ENCODE measurements at places on chromosomes 5 and 9.

DNA sequence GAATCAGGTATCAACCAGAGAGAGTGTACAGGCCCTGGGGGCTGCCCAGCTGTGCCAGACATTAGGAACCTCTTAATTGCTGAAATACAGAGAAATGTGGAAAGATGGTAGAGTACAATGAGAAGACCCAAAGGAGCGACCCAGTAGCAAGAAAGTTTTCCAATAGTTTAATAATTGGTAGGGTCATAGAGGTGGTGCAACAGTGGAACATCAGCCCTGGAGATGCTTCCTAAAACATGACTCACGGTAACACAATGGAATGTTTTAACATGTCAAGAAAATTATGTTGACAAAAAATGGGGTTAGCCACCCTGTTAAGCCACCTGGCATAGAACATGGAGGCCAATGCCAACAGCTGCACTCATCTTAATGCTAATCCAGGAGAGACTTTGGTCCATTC lies 284.1 kb downstream of the ELAVL2 start:
- DNase-seq: no peak

DNA sequence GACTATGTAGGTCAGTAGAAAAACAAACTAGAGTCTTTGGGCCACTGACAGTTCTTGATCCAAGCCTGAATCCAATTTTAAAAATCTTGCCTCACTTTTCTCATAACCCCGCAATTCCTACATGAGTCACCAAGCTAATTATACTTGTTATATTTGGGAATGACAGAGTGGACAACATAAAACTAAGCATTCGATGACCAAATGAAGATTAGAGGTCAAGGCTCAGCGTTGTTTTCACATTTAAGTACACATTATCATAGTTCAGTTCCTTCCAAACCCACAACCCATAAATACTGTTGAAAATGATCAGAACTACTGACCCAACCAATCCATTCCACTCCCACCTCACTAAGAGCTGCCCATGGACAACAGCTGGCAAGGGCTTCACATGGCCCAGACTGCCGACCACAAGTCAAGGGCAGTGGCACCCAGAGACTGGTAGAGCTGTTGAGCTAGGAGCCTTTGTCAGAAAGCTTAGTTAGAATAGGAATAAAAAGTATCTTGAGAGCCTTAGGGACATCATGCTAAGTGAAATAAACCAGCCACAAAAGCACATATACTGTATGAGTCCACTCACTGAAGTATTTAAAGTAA lies 64.2 kb downstream of the MYO10 start:
- no peak for DNase-seq

DNA sequence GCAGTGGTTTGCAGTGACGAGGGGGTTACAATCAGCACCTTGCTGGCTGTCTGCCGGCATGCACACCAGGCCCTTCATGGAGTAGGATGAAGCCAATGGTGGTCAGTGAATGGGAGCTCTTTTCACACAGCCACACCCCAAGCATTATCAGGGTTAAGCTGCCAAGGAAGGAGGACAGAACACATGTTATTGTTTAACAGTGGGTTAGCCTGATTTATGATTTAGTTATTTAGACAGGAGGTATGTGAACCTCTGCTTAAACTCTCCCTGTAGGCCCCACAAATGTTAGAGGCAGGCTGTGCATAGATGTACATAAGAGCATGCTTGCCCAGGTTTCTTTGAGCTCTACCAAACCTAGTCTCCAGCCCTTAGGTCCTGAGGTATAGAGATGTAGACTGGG lies 262.9 kb downstream of the SPOCK1 start:
- DNase-seq: no peak

DNA sequence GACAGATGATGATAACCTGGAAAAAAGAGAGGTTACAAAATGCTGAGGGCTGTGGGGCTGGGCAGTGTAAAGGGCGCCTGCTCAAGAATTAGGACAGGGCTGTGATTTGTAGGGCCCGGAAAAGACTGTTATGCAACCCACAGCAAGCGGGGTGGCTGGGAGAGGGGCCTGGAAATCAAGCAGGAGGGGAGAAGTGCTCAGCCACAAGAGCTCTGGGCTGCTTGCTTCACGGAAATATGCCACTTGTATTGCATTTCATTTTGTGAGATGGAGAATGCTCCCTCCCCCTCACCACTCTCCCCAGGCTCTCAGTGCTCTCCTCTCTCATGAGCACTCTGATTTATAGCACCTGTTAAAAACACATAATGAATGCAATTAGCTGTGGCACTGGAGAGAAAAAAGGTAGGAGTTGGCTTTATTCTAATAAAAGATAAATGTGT lies 8.4 kb upstream of the HAND1 start:
- DNase-seq: no peak

DNA sequence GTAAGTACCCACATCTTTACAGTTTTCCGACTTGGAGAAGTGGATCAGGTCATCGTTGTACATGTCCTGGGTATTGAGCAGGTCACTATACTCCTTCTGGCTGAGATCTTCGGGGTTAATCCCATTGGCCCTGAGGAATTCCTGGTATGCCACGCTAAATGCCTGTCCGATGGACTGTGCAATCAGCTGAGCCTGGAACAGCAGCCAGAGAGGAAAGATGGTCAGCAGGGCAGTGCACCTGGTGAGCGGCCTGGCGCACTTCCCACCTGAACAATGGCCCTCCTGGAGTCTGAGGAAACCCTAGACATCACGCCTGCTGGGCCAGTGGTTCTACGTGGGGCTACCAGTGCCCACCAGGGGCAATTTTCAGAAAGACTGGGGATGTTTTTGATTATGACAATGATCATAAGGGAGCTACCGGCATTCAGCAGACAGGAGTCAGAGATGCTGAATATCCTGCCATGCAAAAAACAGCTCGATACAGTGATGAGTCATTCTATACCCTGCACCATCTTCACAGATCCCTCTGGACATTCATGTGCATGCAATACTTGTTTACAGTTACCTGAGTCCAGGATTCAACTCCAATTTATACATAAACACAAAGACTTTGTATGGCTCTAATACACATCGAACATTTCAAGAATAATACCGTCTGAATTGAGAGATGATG lies 127.2 kb downstream of the ENTREP1 start:
- no peak for DNase-seq

GRCh38 chr9:115068031-115068430 lies 49.9 kb downstream of the TNC start:
- DNase-seq: no peak

DNA sequence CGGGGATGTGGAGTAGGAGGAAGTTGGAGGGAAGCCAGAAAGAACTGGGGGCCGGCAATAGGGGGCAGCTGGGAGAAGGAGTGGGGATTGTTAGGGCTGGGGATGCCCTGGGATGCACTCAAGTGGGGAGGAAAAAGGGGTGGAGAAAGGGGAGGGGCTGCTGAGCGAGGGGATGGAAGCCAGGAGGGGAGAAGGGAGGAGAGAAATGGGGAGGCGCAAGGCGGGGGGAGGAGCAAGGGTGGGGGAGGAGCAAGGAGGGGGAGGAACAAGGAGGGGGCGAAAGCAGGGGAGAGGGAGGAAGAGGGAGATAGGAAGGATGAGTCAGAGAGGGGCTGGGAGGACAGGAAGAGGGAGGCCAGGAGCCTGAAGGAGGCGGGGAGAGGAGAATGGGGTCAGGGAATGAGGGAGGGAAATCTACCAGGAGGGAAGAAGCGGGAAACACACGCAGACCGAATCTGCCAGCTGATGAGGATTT lies 1.6 kb downstream of the IRX4 start:
- no peak for DNase-seq

- DNase-seq: no peak
Observed at GRCh38 chr5:113548396-113548795, 34.9 kb downstream of the YTHDC2 start.

DNA sequence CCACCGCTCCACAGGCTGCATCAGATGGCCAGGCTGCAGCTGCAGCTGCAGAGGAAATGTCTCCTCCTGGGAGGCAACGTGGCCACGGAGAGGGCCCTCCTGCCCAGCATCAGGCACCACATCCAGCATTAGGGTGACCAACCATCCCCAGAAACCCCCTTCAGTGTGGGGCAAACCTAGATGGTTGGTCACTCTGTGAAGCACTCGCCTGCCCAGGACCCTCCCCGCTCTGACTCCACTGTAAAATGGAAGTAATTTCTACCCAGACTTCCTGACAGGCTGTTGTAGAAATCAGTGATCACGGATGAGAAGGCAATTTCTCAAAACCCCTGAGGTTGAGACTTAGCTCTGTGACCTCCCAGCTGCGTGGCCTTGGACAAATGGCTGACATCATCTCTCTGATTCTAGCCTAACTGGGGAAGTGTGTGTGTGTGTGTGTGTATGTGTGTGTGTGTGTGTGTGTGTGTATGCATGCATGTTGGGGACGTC lies 31.6 kb downstream of the B4GALT1 start:
- no peak for DNase-seq

GRCh38 chr5:67045816-67046740 lies 150.5 kb downstream of the CD180 start:
- DNase-seq: no peak

DNA sequence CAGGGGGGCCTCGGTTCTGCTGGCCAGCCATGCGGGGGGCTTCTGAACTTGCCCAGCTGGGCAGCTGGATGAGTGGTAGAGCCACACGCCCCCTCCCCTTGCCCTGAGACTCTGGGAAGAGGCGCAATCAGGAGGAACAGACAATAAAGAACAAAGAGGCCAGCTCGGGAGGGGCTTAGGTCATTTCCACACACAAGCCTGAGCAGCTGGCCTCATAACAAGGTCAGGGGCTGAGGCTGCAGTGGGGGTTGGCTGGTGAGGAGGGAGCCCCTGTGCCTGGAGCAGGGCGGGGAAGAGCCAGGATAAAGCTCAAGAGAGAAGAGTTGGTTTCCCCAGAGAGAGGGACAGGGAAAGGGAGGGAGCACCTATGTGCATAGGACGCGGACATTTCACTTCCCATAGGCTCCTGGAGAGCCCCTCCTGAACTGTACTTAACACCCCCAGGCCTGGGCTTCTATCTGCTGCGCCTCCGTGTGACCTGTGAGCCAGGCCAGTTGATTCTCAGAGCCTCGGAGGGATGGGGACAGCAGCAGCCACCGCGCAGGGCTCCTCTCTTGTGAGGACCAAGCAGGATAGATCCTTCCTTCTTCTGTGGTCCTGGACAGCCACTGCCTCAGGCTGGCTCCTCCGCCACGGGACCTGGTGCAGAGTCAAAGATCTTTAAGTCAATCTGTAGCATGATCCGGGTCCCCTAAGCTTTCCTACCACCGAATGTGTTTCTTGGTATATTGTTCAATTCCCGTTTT lies 75.3 kb upstream of the GGTA1 start:
- DNase-seq: no peak

DNA sequence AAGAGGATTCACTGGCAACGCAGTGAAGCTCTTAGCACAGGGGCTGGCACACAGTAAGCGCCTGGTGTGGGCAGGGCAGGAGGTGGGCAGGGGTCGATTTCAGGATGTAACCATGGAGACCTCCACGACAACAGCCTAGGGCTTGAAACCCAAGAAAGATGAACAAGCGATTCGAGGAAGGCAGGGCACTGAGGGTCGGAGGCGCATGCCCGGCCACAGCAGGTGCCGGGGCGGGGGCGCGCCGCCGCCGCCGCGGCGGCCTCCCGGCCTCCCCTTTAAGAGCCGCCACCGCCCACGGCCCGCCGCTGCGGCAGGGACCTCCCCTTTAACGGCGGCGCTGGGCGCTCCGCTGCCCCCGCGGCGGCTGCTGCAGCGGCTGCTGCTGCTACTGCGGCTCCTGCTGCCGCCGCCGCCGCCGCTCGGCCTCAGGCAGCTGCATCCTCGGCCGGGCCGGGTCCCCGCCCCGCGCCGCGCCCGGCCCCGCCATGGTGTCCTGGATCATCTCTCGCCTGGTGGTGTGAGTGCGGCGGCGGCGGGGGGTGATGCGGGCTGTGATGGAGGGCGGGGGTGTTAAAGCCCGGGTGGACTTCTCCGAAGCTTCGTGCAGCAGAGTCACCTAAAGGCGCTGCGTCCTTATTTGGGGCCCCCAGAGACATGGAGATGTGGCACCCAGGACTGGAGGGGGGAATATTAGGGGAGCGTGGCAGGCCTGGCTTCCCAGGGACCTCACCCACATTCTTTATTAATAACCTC lies at the start of gene REEP2:
REEP2 (plus strand) TSS at position 334 of the 753 bp plus-strand sequence; CDS start at position 486, 152 bp downstream.
- no peak for DNase-seq

GRCh38 chr5:179405426-179406030 lies 60.3 kb upstream of the ADAMTS2 start:
- no peak for DNase-seq

DNA sequence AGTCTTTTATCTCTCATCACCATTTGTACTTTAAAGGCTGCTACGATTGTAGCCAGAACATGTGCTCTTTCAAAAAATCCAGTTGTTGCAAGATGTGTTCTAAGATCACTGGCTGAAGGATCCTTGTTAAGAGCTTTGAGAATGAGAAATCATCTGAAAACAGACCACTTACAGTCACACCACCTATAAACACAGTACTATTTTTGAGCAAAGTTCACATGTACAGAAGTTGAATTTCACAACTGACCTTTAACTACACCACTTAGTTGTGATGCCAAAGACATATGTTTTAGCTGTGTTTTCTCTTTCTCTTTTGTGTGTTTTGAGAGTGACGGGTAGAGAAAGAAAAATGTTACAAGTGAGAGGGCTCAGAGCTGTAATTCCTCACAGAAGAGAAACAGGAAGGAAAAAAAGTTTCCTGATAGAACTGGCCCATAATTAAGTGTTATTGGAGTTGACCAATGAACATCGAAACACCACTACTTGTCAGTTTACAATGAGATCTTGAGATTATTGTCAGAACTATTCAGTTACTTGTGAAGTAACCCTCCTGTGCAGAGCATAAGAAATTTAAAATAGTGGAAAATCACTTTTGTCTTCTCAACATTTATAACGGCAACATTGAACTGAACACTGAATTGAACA lies 245.4 kb downstream of the MLLT3 start:
- no peak for DNase-seq

- DNase-seq: no peak
Observed at GRCh38 chr9:2725126-2725525, 7.8 kb downstream of the KCNV2 start.

GRCh38 chr5:67732921-67733320 lies 482.6 kb upstream of the PIK3R1 start:
- no peak for DNase-seq

GRCh38 chr5:116778032-116778431 lies 203.4 kb upstream of the SEMA6A start:
- no peak for DNase-seq

GRCh38 chr9:2339416-2339815 lies 282.2 kb upstream of the VLDLR start:
- no peak for DNase-seq

DNA sequence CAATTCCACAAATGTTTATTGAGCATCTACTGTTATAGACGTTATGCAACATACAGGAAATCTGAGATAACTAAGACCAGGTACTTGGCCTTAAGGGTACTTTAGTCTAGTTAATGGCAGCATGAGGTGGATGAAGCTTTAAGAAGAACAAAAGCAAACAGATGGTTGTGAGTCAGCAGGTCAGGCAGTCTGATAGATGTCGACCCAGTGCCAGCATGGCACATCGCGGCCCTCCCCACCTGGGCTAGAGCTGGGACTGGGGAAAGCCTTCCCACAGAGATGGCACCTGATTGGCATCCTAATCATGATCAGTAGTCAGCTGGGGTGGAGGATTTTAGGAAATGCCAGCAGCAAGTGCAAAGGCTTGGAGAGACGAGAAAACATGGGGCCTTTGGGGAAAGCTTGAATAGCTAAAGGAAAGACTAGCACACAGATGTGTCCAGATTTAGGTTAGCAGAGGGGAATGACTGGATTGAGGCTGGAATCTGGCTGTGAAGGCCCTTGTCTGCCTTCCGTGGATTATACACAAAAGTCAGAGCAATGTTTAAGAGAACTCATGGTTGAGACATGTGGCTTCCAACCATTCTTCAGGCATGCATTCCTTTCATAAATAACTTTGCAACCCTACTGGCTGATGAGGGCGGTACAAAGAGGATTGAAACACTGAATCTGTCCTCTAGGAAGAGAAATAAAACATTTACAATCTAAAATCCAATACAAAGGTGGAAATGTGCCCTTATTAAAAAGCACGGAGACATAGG lies 395.4 kb upstream of the WWC1 start:
- DNase-seq: no peak
